ENCODE measurements at places on chromosomes 5 and 9.

GRCh38 chr5:156121882-156122281, 205.1 kb upstream of the SGCD start:
- DNase-seq, result no peak

DNA sequence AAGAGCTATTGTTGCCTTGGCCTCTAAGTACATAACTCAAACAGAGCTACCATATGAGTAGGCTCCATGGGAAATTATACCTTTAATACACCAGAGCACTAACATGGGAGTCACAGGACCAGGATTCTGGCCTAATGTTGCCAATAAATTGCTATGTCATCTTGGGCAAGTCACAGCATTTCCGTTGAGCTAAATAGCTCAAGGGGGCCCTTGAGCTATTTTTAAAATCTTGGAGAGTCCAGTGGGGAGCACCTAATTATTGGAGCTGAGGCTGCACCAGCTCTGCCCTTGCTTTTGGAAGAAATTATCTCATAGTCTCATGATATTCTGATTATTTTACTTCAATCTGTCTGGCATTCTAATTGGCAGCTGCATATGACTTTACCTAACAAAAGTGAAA, 350.8 kb downstream of the ENC1 start:
- no peak for DNase-seq

DNA sequence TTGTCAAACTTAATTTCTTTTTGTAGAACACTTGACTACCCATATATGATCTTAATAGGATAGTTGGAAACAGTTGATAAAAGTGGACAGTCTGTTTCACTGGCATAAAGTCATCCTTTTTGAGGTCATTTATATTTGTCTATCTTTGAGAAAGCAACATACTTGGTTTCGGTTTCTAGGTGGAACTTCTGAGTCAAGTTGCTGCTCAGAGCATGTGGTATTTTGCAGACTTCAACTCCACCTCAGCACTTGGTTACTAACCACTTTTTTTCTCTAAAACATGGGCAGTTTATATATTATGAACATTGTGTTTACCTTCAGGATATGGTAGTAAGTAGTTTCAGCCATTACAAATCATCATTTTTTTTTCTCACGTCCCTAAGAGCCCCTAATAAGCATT, 1749.0 kb upstream of the C9orf72 start:
- no peak for DNase-seq

- no peak for DNase-seq
These were observed 29.1 kb upstream of the AKNA start for GRCh38 chr9:114416906-114417305.

DNA sequence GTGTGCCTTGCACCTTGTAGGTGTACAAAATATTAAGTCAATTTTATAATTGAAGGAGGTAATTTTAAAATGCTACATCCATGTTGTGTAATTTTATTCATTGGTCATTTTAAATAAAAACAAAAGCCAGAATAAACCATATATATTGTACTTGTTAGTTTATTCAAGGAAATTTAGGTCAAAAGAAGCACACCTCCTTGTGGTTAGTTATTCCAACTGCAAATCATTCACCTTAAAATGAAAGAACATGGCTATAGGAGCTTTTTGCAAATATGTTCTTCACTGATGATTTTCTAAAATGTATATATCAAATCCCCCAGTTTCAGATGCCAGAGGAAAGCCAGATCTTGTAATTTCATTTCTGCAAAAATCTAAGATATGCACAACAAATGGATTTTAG, 5.4 kb upstream of the MOCS2 start:
- no peak for DNase-seq

DNA sequence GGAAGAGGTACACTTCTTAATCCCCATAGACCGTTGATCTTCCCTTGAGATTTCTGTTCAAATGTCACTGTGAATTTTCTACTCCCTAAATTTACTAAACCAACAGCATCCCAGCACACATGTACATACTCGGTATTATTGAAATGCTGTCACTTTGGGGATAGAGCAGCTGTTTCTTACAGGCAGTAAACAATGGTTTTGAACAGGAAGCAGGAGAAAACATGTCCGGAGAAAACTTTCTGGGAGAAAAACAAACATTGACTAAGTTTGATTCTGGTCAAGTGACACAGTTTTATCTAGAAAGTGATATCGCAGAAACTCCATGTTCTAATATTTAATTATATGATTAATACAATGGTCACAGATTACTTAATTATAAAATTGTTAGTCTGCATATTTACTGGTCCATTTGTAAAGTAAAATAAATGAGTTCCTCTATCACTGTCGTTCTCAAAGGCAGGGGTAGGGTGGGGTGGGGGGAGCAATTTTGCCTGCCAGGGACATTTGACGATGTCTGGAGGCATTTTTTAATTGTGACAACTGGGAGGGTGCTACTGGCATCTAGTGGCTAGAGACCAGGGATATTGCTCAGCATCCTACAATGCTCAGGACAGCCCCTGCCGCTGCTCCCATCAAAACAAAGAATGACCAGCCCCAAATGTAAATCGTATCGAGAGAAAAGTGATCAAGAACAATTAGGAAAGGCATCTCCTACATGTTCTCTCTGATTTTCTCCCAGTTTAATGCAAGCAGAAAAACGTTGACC, 12.2 kb downstream of the TAS2R1 start:
- DNase-seq, result no peak

- no peak for DNase-seq
These were observed 69.8 kb downstream of the MAPKAP1 start for GRCh38 chr9:125637241-125637640.

DNA sequence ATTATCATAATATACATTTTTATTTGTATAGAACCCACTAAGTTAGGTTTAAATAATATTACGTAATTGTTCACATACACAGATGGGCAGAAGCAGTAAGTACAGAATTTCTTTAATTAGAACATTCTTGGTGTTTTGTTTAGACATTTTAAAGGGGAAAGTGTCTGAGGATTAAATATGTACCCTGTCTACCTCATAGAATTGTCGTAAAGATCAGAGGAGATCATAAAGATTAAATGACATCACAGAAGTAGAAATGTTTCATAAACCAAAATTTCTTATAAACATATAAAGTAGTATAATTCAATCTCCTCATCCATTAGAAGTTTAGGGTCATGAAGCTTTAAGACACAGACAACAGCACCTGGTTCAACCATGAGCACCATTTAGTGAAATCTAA, 20.1 kb downstream of the DEPDC1B start:
- no peak for DNase-seq

DNA sequence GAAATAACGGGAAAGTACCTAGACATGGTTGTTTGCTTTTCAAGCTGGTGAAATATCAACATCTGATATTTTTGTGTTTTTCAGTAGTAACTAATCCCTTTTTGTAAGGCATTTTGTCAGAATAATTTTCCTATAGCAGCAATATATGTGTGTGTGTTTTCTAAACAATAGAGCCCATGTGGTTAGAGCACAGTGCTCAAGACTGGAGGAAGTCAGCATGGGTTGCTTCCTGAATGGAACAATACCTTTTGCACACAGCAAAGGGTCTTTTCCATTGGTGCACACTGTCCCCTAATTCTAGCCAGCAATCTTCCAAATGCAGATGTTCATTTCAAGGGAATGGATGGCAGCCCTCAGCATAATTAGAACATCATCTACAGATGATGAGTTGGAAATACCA, 270.1 kb downstream of the AOPEP start:
- no peak for DNase-seq

GRCh38 chr5:103561685-103562452, 720 bp downstream of the NUDT12 start:
- no peak for DNase-seq
